ENCODE measurements at places on chromosomes 2 and 18. TPM values are rescaled to one million over a fixed set of nuclear protein-coding genes. Genes with fewer than 3 reads are reported as not detected.

- DNase-seq, result no peak
These were observed 25.1 kb downstream of the C2orf74 start for GRCh38 chr2:61187085-61187484.

- no peak for DNase-seq
These were observed 1.9 kb downstream of the DNMT3A start for GRCh38 chr2:25339791-25340180.

DNA sequence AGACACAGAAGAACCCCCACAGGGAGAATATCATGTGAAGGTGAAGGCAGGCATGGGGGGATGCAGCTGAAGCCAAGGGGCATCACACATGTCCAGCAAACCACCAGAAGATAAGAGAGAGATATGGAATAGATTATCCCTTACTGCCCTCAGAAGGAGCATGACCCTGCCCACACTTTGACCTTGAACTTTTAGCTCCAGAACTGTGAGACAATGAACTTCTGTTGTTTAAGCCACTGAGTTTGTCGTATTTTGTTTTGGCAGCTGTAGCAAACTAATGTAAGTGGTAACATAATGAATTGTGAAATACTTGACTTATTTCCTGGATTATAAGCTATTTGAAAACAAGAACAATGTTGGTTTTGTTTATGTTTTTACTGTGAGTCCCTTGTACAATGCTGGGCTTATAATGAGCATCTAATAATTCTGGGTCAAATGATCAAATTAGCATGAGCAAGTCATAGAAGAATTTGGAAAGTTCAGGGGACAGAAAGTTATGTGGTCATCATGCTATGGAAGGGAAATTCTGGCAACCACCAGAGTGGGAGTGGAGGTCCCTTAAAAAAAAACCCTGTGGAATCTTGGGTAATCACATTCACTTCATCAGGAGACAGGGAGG, 541.0 kb upstream of the KLHL29 start:
- no peak for DNase-seq

The ST6GAL2 gene
- 17.9 TPM for polyA plus RNA-seq

The IL1R2 gene
- polyA plus RNA-seq, result 0.73 TPM

DNA sequence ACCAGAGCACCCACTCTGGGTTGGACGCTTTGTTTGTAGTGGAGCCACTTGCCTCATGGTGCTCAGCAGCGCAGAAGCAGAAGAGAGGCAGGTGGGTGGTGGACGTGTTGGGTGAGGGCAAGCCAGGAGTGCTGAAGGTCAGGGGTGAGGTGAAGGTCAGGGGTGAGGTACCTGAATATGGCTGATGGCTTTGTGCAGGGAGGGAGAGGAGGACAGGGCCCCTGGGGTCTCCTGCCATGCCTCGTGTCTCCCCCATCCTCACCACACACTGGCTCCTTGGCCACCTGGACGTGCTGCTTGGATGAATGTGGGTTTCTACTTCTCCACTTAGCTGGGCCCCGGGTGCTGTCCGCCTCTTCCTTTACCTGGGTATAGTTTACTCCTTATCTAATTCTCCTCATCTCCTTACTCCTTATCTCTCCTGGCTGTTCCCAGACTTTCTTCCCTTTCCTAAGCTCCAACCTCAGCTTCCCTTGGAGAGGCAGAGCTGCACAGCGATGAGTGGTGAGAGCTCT, 68.1 kb downstream of the DYSF start:
- DNase-seq, result no peak

The RGPD3 gene
- polyA plus RNA-seq, result 0.51 TPM

The CD8A gene
- 0.18 TPM for polyA plus RNA-seq

DNA sequence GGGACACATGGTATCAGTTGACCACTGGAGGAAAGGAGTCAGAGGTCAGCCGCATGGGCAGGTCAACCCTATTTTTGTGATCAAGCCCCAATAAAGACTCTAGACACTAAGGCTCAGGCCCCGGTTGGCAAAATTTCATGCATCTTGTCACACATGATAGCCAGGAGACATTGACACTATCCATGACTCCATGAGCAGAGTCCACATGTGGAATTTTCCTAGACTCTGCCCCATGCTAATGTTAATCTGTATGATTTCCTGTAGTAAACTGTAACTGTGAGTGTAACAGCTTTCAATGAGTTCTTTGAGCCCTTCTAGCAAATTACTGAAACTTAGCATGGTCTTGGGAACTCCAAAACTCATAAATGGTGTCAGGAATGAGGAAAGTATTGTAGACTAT, 192.3 kb downstream of the PDE11A start:
- DNase-seq, result no peak

The MATN3 gene
- polyA plus RNA-seq, result 4.0 TPM

GRCh38 chr18:13483316-13484270, 242.8 kb downstream of the FAM210A start:
- no peak for DNase-seq

The TUBA4A gene
- polyA plus RNA-seq, result 34.4 TPM

The NGEF gene
- 2.0 TPM for polyA plus RNA-seq

The LRATD1 gene
- polyA plus RNA-seq, result 24.0 TPM

The GAREM2 gene
- polyA plus RNA-seq, result 6.2 TPM

GRCh38 chr18:649341-649740, 8.1 kb upstream of the TYMS start:
- no peak for DNase-seq

DNA sequence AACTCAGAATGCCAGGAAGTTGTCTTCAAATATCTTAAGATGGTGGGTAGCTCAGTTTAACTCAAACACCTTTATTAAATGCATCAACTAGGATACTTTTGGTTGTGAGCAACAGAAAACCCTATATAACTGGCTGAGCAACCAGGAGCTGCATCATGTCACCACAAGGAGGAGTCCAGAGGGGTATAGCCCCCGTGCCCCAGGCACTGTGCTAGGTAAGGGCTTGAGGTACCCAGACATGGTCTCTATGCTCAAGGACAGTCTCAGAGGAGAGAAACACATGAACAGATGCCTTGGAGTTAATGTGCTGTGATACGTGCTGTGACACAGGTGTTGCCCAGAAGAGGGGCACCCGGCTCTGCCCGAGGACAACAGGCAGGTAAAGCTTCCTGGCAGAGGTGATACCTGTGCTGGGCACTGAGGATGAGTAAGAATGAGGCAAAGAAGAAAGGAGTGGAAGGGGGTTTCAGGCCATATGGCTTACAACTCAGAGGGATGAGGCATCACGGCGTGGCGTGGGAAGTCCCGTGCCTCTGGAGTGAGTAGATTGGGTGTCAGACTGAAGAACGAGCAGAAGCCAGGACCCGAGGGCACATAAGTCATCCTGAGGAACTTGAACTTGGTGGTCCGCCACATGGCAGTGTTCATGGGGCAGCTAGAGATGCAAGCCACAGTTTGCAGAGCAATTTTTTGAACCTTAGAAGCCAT, 32.0 kb upstream of the CAB39 start:
- DNase-seq, result no peak
